Hair follicle dermal papilla cell (primary cell): ENCODE measurements at places on chromosomes 4 and X. TPM values are rescaled to one million over a fixed set of nuclear protein-coding genes. Genes with fewer than 3 reads are reported as not detected.

Gene MAGEA11
- total RNA-seq, result not detected in 2 replicates

Gene CSAG3
- total RNA-seq, result not detected in 2 replicates

Gene TMEM164
- total RNA-seq, result 8.5 and 9.6 TPM in 2 replicates

Gene DNAAF6
- total RNA-seq, result not detected in 2 replicates

Gene FDCSP
- not detected in 2 replicates for total RNA-seq

Gene XAGE2
- total RNA-seq, result 0.49 TPM in 1 of 2 replicates, not detected in the other

Gene CENPU
- 1.8 and 2.9 TPM in 2 replicates for total RNA-seq

Gene CYLC1
- not detected in 2 replicates for total RNA-seq

Gene LARP1B
- 20.3 and 22.1 TPM in 2 replicates for total RNA-seq

Gene PHOX2B
- total RNA-seq, result not detected in 2 replicates

Gene KCND1
- total RNA-seq, result 1.9 and 2.1 TPM in 2 replicates

Gene TRAPPC11
- 39.6 and 45.4 TPM in 2 replicates for total RNA-seq

Gene CFAP99
- not detected in 2 replicates for total RNA-seq

Gene ERVMER34-1
- total RNA-seq, result 0.12 and 0.16 TPM in 2 replicates

Gene DOK7
- not detected in 2 replicates for total RNA-seq

Gene CDKL2
- total RNA-seq, result 4.9 and 5.7 TPM in 2 replicates

Gene CT47B1
- not detected in 2 replicates for total RNA-seq

Gene RAB33A
- total RNA-seq, result 0.49 and 0.65 TPM in 2 replicates

Gene TBCK
- total RNA-seq, result 64.1 and 83.2 TPM in 2 replicates

Gene FAM9B
- total RNA-seq, result not detected in 2 replicates

Gene ASB9
- 3.0 and 3.2 TPM in 2 replicates for total RNA-seq

Gene BGN
- 39.8 and 63.6 TPM in 2 replicates for total RNA-seq

Gene TLR2
- 1.1 and 2.6 TPM in 2 replicates for total RNA-seq

Gene HMX1
- total RNA-seq, result 0.16 TPM in 1 of 2 replicates, not detected in the other

Gene TCEAL6
- total RNA-seq, result not detected in 2 replicates

Gene RTL9
- total RNA-seq, result 0.24 and 0.65 TPM in 2 replicates

Gene IL2
- total RNA-seq, result not detected in 2 replicates

Gene FAM184B
- total RNA-seq, result under 0.01 TPM in 2 replicates

Gene CFP
- 0.32 and 0.36 TPM in 2 replicates for total RNA-seq

Gene TMPRSS11B
- total RNA-seq, result not detected in 2 replicates

Gene ADH1A
- not detected in 2 replicates for total RNA-seq

Gene RHOXF1
- not detected in 2 replicates for total RNA-seq

Gene GAGE1
- not detected in 2 replicates for total RNA-seq

Gene ENPP6
- not detected in 2 replicates for total RNA-seq

Gene MAP9
- 8.6 and 8.9 TPM in 2 replicates for total RNA-seq

Gene PRR32
- total RNA-seq, result not detected in 2 replicates

Gene IKBKG
- total RNA-seq, result 12.7 and 15.2 TPM in 2 replicates

Gene MTNR1A
- total RNA-seq, result 0.32 TPM in 1 of 2 replicates, not detected in the other

Gene SLC9B2
- total RNA-seq, result 20.4 and 24.7 TPM in 2 replicates
